AG20443 (cell line): ENCODE measurements at places on chromosomes 2 and 18.

DNA sequence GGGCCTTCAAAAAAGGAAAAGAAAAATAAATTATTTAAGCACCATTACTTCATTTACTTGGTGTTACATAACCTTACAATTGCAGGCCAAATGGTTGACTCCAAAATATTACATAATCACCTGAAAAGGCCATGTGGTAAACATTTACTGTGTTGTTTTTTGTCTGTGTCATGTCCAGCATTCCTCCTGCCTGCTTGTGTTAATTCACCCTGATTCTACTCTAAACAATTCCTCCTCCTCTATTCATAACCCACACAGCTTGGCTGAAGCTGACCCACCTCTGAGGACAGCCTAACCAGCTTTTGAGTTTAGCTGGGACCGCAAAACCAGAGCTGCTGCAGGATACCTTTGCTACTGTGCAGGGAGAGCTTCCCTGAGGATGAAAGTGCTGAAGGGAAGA lies 35.4 kb downstream of the TMX3 start:
- DNase-seq, result peak; percentile 61

DNA sequence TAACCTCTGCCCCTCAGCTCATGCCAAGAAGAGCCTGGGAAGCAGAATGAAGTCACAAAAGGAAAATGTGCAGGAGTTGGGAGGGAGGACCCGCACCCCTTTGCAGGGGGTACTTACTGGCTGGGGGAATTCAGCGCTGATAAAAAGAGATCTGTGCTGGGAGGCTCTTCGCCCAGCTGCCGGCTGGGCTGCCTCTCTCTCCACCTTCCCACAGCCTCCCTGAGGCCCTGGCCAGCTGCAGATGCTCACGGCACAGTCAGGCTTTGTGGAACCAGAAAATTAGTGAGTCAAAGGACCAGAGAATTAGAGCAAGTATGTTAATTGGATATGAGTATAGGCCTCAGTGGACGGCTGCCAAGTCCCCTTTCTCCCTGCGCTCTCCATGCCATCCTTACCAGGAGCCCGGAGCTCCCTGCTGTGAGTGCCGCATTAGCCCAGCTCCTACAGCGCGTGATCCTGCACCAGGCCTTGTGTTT lies 181.7 kb upstream of the SH3BP4 start:
- DNase-seq, result no peak

DNA sequence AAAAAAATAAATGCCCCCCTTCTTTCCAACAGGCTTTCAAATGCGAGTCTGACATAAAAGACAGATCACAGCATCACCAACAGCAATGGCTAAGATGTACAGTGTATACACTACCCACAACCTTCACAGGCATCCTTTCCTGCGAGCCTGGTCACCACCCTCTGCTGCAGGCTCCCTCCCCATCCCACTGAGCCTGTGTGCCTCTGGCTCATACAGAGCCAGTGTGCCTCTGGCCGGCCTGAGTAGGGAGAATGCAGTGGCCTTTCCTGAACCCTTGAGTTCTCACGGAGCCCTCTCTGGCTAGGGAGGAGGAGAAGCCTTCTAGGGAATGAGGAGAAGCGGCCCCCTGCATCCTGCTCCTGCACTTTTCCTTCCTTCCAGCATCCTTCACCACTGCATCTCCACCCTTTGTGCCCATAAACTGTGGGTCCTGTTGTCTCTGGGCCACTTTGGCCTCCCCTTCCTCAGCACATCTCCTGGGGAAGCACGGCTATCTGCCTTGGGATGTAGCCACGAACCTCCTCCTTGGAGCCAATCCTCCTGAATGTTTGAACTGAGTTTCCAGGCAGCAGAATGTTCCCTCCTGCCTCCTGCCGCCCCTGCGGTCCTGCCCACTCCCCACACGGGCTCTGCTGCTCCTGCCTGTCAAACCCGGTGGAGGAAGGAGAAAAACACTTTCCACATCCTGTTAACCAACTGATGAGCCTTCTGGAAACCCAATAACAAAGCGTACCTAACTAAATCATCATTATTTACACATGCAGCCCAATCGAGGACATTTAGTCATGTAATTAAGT lies 22.5 kb downstream of the GYPC start:
- no peak for DNase-seq

- no peak for DNase-seq
Observed at GRCh38 chr2:149167001-149167780, 128.7 kb downstream of the LYPD6B start.

- DNase-seq, result peak; percentile 24
Observed at GRCh38 chr2:43648994-43649701, 12.1 kb downstream of the PLEKHH2 start.

- DNase-seq, result no peak
Observed at GRCh38 chr18:11651899-11652298, 37.2 kb upstream of the GNAL start.

DNA sequence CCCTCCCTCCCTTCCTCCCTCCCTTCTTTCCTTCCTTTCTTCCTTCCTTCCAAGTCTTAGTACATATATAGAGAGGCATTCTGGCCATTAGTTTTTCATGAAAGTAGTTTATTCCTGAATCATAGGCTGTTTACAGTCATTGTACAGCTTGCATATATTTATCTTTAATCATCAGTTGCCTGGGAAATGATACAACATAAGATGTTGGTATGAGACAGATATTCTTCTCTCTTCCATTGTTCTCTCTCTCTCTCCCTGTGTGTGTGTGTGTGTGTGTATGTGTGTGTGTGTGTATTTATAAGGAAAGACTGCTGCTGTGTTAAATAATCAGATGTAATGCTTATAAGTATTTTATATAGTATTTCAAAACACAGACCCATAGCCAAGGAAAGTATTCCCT lies 289.8 kb upstream of the UBE2E3 start:
- no peak for DNase-seq

- DNase-seq, result no peak
Observed at GRCh38 chr2:67213270-67213670, 183.9 kb upstream of the ETAA1 start.

DNA sequence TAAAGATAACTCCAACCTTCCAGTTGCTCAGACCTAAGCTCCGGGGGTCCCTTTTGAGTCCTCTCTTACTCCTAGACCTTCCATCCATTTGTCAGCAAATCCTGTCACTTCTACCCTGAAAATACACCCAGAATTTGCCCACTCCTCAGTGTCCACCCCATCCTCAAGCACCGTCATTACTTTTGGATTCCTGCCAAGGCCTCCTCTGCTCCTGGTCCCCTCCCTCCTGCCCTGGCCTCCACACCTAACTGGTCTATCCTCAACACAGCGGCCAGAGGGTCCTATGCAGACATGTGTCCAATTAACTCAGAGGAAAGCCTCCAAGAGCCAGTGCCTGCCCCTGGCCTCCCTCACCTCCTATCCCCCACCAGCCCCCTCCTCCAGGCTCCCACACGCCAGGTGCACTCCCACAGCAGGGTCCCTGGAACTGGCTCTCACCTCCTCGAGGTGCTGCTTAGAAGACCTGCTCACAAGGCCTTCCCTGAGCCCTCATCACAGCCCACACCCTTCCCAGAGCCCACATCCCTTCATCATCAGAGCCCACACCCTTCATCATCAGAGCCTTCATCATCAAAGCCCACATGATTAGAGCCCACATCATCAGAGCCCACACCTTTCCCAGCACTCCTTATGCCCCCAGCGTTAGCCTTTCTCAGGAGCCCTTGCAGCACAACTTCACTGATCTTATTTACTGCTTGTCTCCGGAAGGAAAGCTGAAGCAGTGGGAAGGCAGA lies 20.4 kb downstream of the FAM178B start:
- DNase-seq, result no peak

- DNase-seq, result peak; percentile 73
Observed at GRCh38 chr2:219352448-219353023, 20.0 kb upstream of the RESP18 start.

DNA sequence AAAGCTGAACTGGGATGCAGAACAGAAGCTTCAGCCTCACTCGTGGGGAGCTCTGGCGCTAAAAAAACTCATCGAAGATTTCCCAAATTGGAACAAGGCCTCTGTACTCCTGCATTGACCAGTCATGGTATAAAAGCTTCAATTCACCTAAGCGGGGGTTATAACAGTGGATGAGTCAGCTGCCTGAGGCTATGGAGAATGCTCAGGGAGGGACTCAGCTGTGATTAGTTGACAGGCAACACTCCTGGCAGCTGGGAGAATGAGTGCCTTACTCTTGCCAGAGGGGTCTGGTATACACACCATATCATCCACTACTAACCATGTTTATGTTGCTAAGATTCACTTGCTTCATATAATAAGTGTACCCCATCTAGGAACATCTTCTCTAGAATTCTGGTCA lies 350.6 kb upstream of the VRK2 start:
- no peak for DNase-seq

GRCh38 chr2:151114874-151115273 lies 146.8 kb downstream of the RBM43 start:
- DNase-seq, result peak; percentile 50

GRCh38 chr2:26477911-26478253 lies at the start of gene OTOF:
OTOF (minus strand) TSS chr2:26478124.
- peak; percentile 93 for DNase-seq
